ENCODE measurements at places on chromosomes 6 and 20.

GRCh38 chr6:16712931-16713484 is 48.3 kb downstream of the ATXN1 start:
- DNase-seq, result no peak

- no peak for DNase-seq
Measured at GRCh38 chr20:6654513-6655252, 112.8 kb upstream of the BMP2 start.

GRCh38 chr6:53179961-53180651 is 31.5 kb upstream of the GCM1 start:
- DNase-seq, result no peak

DNA sequence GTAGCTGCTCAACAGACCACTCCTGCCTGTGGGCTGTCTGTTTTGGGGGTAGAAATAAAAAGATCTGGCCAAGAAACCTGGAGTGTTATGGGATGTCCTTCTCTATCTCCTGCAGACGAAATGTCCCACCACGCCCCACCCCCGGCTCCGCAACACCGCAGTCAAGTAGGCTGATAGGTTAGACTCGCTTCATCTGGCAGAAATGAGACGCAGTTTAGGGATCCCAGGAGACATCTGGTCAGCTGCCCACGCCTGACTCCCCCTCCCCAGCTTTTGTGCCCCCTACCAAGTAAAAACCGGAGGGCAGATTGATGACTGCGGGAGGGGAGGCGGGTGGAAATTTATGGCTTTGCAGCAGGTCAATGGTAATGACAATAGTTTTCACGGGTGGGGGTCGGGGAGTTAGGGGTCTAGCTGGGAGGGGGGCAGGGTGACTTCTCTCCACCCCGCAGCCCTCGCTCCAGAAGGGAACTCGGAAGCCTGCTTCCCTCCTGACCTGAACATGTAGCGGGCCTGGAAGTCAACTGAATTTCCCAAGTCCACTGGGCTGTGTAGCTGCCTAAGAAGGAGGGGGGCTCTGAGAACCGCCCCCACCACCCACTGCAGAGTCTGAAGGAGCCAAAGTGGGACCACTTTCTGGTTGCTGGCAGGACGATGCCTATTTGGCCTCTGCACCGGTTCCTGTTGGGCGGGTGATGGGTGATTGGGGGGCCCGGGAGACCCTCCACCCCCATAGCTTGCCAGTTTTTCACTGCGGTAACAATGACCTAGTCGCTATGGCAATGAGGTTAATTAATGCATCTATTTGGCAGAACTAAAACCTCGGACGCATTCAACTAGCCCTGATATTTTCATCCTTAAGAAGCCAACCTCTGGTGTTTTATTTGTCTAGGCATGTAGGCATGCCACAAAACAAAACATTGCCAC is 25.7 kb downstream of the PMEPA1 start:
- no peak for DNase-seq

GRCh38 chr20:47003223-47003622 is 108.6 kb downstream of the EYA2 start:
- DNase-seq, result no peak

DNA sequence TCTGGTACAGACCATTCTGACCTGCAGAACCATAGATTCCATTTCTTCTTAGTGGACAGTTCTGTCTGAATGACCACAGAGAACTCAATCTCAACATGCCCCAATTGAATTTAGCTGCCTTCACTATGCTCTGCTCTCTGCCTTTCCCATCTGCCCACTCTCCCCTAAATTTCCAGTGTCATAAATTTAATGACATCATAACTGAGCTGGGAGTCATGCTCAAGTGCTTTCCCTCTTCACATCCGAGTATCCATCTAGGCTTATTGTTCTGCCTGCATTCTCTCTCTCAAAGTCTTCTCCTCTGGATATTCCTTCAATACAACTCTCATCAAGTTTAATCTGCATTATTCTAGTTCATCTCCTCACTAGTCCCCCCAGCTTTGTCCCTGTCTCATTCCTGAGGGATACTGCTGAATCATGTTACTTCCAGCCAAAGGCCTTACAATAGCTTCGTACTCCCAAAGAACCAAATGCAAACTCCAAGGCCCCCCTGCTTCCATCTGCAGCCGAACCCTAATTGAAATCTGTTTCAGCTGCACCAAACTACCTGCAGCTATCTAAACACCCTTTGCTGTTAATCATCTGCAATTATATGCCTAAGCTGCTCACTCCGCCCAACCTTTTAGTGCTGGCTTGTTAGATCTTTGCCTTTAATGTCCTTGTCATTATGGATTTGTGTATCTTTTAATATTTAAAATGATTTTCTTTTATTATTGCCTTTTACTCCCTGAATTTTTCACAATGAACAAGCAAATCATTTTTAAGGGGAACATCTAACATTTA is 46.1 kb downstream of the SLC35B3 start:
- no peak for DNase-seq

DNA sequence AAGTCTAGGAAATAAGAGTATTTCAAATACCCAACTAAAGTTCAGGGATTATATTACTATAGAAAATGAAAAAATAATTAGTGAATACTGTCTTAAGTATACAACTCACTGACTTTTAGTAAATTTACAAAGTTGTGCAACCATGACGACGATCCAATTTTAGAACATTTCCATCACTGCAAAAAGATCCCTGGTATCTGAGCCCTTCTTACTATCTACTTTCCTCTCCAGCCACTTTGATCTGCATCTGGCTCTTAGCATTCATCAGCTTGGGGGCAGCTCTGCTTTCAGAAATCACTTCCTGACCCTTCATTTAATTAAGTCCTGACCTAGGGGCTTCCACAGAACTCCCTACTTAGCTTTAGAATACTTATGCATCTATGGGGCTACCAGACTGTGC is 38.2 kb upstream of the RBL1 start:
- no peak for DNase-seq

DNA sequence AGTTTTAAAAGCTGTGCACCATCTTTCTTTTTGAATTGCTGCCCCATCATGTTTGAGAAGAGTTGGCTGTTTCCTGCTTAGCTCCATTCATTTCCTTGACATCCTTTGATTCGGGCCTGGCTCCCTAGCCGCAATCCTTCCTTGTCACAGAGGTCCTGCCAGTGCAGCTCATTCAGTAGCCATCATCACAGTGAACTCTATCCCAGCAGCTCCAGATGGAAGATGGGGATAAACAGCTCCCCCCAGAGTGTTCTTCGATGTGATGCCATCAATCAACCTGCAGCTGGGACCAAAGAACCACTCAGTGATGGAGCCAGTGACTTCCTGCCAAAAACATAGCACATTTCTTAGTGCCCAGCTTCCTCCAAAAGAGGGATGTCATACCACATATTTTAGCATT is 158.8 kb downstream of the FRK start:
- DNase-seq, result peak; percentile 61

DNA sequence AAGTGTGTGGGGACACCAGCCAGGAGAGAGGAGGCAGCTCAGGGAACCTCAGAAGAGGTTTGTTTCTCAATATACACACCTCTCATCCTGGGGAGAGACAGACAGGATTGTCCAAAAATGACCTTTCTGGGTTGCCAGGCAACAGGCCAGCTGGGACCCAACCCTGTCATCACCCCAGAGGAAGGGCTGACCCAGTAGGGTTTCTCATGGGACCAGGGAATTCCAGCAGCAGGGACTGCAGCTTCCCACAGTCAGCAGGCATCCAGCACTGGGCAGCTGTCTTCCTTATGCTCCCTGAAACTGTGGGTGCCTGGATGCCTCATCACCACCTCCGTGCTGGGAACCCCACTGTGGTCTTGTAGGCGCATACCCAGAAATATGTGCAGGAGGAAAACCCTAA is 1.3 kb downstream of the C20orf202 start:
- no peak for DNase-seq

GRCh38 chr6:16679050-16679449 is 82.2 kb downstream of the ATXN1 start:
- DNase-seq, result no peak

DNA sequence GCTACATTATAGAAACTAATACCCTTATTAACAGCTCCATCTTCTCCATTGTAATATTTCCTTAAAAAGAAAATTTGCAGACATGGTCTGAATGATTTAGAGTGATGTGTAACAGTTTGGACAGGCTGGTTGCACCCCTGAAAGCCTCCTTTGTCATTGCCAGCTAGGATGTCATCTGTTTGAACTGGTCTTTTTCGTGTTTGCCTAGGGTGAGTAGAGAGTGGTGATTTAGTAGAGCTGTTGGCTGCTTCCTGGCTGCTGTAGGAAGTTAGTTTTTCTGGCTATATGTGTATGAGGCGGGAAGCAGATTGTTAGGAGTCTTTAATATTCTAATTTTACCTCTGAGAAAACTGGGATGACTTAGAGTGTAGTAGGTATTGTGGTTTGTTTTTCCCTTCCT is 101.1 kb downstream of the ZFAND3 start:
- no peak for DNase-seq

DNA sequence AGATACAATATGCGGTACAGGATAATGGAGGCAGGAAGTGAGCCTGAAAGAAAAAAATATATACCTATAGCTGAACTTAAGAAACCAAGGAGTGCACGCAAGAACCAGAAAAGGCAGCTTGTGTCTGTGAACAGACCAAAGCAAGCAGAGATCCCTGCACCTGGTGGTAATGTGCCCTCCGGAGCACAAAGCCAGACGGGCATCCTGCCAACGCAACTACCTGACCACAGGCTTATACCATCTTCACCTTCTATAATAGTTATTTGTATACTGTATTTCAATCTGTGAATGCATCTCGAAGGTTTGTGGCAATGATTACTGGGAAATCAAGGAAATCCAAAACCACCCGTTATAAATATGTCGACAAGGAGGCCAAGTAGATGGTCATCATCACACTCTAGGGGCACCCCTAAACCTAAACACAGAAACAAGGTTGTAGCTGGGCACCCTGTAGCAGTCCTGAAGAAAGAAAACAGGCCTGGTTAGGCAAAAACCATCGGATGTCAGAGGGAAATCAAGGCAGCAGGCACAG is 801 bp downstream of the FBXL4 start:
- DNase-seq, result peak; percentile 35

GRCh38 chr6:15230827-15231226 is 15.0 kb upstream of the JARID2 start:
- no peak for DNase-seq

DNA sequence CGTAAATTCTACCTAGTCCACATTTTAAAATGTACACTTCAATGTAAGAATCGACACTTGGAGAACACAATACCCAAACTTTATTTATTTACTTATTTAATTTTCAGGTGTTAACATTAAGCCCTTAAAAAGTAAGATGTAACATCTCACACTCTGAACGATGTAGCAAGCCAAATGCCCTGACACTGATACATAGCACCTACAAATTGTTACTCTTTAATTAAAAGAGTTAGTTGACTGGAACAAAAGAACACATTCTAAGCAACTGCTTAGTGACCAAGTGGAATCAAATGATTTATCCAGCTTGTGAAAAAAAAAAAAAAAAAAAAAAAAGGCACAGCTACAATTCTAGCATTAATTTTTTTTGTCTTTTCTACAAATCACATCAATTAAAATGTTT is 292.1 kb upstream of the THEMIS start:
- DNase-seq, result no peak

- DNase-seq, result no peak
Measured at GRCh38 chr6:87261534-87261933, 60.9 kb upstream of the SMIM8 start.

DNA sequence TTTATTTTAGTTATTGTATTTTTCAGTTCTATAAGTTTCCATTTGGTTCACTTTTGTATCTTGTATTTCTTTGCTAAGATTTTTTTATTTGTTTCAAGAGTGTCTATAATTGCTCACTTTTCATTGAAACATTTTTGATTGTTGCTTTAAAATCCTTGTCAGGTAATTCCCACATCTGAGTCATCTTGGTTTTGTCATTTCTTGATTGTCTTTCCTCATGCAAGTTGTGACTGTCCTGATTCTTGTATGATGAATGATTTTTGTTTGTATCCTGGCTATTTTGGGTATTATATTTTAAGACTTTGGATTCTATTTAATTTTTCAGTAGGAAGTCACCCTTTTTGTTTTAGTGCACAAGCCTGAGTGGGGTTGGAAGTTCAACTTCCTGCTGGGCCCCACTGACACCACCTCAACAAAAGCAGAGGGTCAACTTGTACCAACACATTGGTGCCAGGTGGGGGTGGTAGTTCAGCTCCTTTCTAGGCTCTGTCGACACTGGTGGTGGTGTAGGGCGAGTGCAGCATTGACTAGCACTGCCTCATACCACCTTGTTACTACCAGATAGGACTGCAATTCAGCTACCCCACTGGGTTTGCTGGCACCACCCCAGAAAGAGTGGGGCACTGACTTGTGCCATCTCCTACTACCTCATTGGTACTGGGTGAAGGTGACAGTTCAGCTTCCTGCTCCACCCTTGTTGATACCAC is 8.8 kb downstream of the RSPH3 start:
- DNase-seq, result no peak

- no peak for DNase-seq
Measured at GRCh38 chr20:20820785-20821483, 108.5 kb upstream of the RALGAPA2 start.

Measured in NCI-H524 (cell line).